ENCODE measurements at places on chromosomes 6 and 20.

- peak; percentile 82 for DNase-seq
These were observed 2.6 kb downstream of the UBE2V1 start for GRCh38 chr20:50110141-50111047.

- no peak for DNase-seq
These were observed 81.4 kb downstream of the ANKS1A start for GRCh38 chr6:34970488-34970887.

- peak; percentile 73 for DNase-seq
These were observed 19.0 kb upstream of the ASIP start for GRCh38 chr20:34222208-34222607.

GRCh38 chr6:45436544-45437438, 59.1 kb upstream of the SUPT3H start:
- peak; percentile 86 for DNase-seq

- no peak for DNase-seq
These were observed 201.4 kb downstream of the TMEM242 start for GRCh38 chr6:157121897-157122296.

GRCh38 chr6:155352811-155353210, 38.5 kb upstream of the TFB1M start:
- no peak for DNase-seq

DNA sequence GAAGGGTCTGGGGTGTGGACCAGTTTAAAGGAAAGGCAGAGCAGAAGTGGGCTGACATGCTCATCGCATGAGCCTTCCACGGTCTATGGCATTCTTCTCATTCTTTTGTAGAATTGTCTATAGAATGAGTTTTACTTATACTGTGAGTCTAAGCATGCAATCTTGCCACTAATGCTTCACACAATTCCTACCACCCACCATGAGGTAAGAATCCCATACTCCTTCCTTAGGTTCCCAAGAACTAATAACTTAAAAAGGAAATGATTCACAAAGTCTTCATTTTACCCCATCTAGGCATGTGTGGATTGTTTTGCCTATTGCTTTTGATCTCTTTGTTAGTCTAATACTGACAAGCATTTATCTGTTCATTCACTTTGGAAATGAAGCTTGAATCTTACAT, 195.2 kb downstream of the LY86 start:
- DNase-seq = no peak

DNA sequence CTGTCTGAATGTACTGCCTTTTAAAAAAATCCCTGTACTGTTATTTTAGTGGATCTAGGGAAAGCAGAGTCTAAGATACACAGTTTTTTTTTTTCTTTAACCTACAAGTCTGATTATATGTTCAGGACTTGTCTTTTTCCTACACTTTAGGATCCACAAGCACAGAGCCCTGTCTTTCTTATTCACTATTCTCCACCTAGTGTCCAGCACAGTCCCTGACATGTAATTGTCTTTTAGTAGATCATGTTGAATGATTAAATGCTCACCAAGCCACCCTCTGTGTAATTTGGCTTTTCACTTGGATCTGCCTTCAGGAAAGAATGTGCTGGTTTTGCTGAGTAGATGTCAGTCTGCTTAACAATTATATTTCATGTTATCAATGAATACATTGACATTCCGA, 35.8 kb upstream of the YWHAB start:
- DNase-seq = no peak

All from activated CD4-positive, alpha-beta T cell treated with anti-CD3 and anti-CD28 coated beads, Interleukin-2, Interleukin-4, amounts not matched to agents 100 ng/mL and 50 ng/mL, durations not matched to agents 16 hours and 8 hours (primary cell).